ENCODE measurements at places on chromosomes 7 and 10. TPM values are rescaled to one million over a fixed set of nuclear protein-coding genes. Genes with fewer than 3 reads are reported as not detected.

- no peak overlapping the region for H3K4me3 ChIP-seq
- no peak overlapping the region for H3K27ac ChIP-seq
- no peaks in the 10 kb centered on the region for H3K36me3 ChIP-seq
- H3K27me3 ChIP-seq, result peaks cover 6% of the 10 kb centered on the region
- no peaks in the 10 kb centered on the region for H3K4me1 ChIP-seq
- DNase-seq, result peak; percentile 86
Measured at GRCh38 chr10:36779238-36779846, 346.1 kb upstream of the ANKRD30A start.

- no peak for DNase-seq
- H3K4me3 ChIP-seq, result no peak overlapping the region
- H3K27ac ChIP-seq, result no peak overlapping the region
- H3K36me3 ChIP-seq, result peaks cover 7% of the 10 kb centered on the region
- no peaks in the 10 kb centered on the region for H3K27me3 ChIP-seq
Measured at GRCh38 chr10:73439605-73440312, 6.4 kb upstream of the MSS51 start.

DNA sequence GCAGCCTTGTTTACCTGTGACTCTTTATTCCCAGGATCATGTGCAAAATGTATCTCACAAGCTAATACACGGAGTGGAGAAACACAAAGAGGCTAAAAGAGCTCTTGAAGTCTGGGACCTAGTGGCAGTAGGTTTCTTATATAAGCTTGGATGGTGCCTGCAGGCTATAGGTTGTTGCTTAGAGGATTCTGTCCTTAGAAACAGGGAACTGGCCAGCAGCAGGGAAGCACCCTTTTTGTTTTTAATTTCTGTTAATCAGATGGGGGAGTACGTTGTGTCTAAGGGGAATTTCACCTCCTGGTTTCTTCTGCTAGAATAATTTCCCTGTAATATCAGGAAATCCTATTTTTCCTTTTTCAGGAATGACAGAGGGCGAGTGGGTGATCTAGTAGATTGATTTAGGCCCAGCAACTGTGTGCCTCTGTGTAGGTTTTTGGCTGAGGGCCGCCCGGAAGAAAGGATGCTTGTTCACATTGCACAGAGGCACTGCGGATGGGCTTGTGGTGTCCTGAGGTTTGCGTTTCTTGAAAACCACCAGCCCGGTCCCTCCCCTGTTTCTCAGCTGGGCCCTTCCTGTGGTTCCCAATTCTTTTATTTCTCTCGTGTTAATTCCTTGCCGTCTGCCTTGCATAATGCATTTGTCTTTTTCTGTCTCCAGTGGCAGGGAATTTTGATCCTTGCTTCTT, 158.0 kb downstream of the CAMK1D start:
- H3K27ac ChIP-seq, result no peak overlapping the region
- DNase-seq, result peak; percentile 23
- H3K4me1 ChIP-seq, result no peaks in the 10 kb centered on the region

DNA sequence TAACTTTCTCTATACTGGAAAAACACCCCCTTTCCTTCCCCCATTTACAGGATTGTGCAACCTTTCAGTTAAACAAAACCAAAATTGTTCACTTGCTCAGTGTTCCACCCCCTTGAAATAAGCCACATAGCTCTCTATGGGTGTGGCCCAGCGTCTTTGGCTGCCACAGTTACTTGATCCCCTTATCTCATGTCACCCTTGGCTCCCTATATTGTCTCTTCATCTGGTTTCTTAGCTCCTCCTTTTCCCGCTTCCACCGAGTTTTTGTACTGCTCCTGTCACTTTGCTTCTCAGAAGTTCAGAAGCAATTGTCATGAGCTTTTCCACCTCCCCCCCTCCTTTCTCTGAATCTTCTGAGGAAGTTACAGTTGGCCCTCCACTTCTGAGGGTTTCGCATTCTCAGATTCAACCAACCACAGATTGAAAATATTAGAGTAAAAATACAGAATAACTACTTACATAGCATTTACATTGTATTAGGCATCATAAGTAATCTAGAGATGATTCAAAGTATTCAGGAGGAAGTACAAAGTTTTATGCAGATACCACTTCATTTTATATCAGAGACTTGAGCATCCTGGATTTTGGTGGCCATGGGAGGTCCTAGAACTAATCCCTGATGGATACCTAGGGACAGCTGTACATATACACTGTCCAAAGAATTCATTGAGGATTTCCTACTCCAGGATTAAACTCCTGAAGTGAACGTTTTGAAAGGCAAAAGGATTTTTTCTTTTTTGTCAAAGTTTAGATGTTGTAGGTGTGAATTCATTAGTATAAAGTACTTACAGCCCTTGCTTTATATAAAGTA, 60.4 kb downstream of the ADD3 start:
- peak overlapping the region; percentile 81 for H3K27ac ChIP-seq
- no peak overlapping the region for H3K4me3 ChIP-seq
- no peaks in the 10 kb centered on the region for H3K36me3 ChIP-seq
- no peaks in the 10 kb centered on the region for H3K27me3 ChIP-seq
- DNase-seq, result peak; percentile 55
- H3K4me1 ChIP-seq, result peaks cover 46% of the 10 kb centered on the region

DNA sequence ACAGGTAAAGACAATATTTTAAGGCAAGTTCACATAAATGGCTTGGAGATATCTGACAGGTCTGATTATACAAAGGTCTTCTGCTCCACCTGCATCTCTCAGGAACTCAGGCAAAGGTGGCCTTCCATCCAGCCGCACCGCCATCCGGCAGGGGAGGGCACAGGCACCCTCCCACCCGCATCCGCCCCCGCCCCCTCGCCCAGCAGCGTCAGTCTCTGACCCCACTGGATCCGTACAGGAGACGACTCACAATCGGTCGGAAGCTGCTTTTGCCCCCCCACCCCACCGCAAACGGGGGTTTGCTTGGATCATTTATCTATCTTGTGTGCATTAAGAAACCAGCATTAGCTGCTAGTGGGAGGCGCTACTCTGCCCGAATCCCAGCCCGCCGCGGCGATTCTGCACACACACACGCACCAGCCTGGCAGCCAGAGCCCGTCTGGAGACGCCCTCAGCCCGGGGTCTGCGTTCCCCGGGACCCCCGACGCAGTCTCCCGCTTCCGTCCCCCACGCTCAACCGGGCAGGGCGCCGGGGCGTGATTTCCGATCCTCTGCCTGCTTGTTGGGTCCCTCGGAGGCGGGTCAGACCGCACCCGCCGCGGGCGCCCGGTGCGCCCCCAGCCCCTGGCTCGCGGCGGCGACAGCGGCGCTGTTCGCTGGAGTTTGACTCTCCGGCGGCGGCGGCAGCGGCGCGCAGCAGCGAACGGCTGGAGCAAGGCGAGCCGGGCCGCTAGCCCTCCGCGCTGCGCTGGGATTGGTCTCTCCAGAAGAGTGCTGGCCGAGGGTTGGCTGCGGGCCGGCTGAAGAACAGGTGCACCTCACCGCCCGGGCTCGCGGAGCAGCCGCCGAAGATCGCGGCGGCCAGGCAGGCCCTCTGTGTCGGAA, 820 bp upstream of the NRG3 start:
- peak overlapping the region; percentile 45 for H3K4me3 ChIP-seq
- no peaks in the 10 kb centered on the region for H3K36me3 ChIP-seq
- H3K4me1 ChIP-seq, result peaks cover 26% of the 10 kb centered on the region
- no peak overlapping the region for H3K27ac ChIP-seq

DNA sequence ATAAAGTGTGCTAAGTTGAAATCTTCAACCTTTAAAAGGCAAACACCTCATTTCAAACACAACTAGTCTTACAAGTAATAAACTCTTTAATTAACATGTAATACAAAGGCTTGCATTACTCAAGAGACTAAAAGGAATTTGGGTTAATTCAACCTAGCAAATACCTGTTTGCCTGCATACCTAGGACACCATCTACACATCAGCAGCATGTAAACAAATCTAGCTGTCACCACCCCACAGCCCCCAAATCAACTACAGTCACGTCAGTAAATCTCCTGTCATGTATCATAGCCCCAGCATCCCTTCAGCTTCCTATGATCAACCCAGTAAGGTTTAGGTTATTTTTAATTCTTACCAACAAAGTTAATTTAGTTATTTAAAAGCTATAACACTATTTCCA, 33.5 kb downstream of the ZNF800 start:
- H3K36me3 ChIP-seq, result peaks cover 27% of the 10 kb centered on the region
- DNase-seq, result no peak
- no peak overlapping the region for H3K4me3 ChIP-seq

DNA sequence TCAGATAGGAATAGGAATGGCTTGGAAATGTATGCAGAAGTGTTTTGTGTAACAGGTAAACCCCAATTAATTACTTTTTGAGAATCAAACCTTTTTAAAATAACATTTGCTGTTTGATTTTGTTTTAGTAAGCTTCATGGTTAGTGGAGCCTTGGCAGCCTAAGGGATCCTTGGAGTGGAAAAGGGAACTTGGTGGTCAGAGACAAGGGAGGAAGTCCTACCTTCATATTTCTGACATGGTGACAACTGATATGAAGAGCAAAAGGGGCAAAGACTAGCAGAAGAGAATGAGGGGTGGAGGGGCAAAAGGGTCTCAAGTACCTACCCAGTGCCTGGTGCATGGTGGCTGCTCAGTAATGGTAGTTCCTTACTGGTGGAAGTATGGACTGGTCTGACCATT, 32.3 kb downstream of the AHCYL2 start:
- no peak overlapping the region for H3K4me3 ChIP-seq
- H3K27ac ChIP-seq, result no peak overlapping the region
- no peaks in the 10 kb centered on the region for H3K27me3 ChIP-seq
- peaks cover 19% of the 10 kb centered on the region for H3K4me1 ChIP-seq
- no peak for DNase-seq
- H3K36me3 ChIP-seq, result no peaks in the 10 kb centered on the region

DNA sequence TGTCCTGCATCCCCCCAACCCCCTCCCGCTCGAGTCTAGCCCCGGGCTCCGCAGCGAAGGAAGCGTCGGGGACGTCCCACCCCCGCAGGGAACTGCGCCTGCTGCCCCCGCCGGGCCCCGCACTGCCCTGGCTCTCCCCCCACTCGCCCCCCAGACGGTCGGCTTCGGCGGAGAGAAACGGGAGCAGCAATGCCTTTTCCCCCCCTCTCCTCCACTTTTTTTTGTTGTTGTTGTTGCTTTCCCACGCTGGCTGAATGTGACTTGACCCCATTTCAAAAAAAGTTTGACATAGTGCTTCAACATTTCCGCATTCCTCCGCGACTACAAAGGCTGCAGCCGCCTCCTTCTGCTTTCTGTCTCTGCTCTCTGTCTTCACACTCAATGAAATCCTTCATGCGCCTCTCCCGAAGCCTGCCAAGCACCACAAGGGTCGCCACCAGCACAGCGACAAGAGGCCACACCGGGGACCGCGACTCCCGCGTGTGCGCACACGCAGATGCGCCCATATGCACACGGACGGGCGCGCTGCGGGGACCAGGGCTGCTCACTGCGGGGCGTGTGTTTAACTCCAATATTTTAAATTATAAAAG, 1.0 kb downstream of the CDK6 start:
- peak; percentile 65 for DNase-seq
- peak overlapping the region; percentile 89 for H3K27ac ChIP-seq
- no peaks in the 10 kb centered on the region for H3K27me3 ChIP-seq

DNA sequence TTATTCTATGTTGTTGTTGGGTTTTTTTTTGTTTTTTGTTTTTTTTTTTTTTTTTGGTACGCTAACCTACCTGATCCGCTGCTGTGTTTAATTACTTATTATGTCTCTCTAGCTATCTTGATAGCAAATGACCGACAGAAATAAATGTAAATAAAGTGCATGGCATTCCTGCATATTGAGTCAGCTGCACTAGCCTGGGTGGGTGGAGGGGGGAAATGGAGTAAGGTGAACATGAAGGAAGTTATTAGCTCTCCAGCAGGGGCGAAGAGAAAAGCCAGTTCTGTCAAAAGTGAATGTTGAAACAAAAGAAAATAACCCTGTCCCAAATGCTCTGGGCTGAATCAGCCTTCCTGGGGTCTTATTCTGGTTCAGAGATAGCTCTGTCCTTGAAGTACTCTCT, 210.7 kb upstream of the MDFIC start:
- no peak overlapping the region for H3K4me3 ChIP-seq
- no peaks in the 10 kb centered on the region for H3K36me3 ChIP-seq
- no peaks in the 10 kb centered on the region for H3K27me3 ChIP-seq
- H3K4me1 ChIP-seq, result no peaks in the 10 kb centered on the region

GRCh38 chr10:112915590-112916572, 34.2 kb upstream of the TCF7L2 start:
- no peaks in the 10 kb centered on the region for H3K4me1 ChIP-seq
- H3K27me3 ChIP-seq, result no peaks in the 10 kb centered on the region
- H3K27ac ChIP-seq, result peak overlapping the region; percentile 70
- no peaks in the 10 kb centered on the region for H3K36me3 ChIP-seq
- H3K4me3 ChIP-seq, result no peak overlapping the region
- peak; percentile 90 for DNase-seq

The KAZALD1 gene
- 2.2 TPM for total RNA-seq

The PTF1A gene
- total RNA-seq, result not detected

The AKR1D1 gene
- total RNA-seq, result not detected

The CRYGN gene
- not detected for total RNA-seq

The GBF1 gene
- total RNA-seq, result 35.8 TPM

All from stomach (tissue), 19 donors.